Naive thymus-derived CD8-positive, alpha-beta T cell (primary cell): ENCODE measurements at places on chromosomes 4 and X.

DNA sequence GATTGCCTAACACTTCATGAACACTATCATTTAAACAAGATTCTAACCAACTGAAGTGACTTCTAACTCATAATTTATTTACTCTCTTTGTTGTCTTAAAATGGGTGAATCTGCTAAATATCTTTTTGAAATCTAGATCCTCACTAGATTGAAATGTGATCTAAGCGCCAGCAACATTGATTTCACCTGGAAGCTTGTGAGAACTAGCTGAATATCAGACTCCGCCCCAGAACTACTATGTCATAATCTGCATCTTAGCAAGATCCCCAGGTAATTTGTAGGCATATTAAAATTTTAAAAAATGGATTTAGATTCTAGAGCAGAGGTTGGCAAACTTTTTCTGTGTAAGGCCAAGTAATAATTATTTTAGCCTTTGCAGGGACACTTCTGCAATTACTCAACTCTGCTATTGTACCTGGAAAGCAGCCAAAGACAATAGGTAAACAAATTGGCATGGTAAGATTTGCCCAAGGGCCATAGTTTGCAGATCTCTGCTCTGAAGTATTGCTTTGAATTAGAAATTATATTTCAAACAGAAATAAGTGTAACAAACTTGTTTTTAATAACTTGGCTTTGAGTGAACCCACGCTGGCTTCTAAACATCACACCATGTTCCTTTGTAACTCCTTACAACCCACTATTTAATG is 121.5 kb downstream of the REELD1 start:
- no peak for DNase-seq

DNA sequence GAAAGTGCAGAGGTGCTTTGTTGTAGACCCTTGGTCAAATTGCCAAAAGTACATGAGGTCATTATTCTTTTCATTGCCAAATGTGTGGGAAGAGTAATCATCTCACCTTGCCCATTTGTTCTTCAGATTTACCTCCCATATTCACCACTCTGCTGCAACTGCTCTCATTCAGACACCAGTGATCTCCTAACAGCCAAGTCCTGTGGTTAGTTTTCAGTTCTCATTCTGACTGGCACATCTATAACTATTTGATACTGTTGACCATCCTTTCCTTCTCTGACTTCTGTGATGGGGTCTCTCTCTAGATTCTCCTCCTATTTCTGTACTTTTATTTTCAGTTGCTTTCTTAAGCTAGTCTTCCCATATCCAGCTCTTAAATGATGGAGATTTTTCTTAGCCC is 39.8 kb downstream of the GRIA3 start:
- DNase-seq: no peak

GRCh38 chrX:110743679-110744340 is 51.8 kb downstream of the CHRDL1 start:
- DNase-seq: no peak

- DNase-seq: no peak
Measured at GRCh38 chrX:2434270-2435163, 66.3 kb downstream of the DHRSX start.

DNA sequence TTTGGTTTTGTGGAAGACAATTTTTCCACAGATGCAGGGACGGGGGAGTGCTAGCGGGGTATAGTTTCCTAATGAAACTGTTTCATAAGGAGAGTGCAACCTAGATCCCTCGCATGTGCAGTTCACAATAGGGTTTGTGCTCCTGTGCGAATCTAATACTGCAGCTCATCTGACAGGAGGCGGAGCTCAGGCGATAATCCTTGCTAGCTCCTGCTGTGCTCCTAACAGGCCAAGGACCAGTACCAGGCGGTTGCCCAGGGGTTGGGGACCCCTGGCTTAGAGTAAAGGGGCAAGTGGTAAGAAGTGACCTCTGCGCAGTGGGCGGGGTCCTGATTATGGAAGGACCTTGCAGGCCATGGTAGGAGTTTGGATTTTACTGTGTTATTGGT is 3.8 kb downstream of the SCML1 start:
- no peak for DNase-seq
